ENCODE measurements at places on chromosomes 5 and 9.

GRCh38 chr5:80502800-80503199, 14.9 kb downstream of the FAM151B start:
- no peak for DNase-seq

DNA sequence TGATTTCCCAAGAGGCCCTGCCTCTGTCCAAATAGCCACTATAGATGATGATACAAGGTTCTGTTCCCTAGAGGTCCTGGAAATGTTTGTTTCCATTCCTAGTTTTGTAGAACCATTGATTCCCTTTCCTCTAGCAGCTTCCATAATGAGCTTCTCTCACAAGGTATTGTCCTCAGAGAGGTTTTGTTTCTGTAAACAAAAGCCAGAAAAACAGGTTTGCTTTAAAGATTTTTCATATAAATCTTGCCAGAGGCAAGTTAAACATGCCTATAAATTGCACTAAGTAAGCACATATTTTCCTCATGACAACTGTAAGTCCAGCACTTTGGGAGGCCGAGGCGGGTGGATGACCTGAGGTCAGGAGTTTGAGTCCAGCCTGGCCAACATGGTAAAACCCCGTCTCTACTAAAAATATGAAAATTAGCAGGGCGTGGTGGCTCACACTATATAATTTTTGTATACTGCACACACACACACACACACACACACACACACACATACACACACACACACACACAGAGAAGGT, 1787.7 kb downstream of the EFNA5 start:
- no peak for DNase-seq

DNA sequence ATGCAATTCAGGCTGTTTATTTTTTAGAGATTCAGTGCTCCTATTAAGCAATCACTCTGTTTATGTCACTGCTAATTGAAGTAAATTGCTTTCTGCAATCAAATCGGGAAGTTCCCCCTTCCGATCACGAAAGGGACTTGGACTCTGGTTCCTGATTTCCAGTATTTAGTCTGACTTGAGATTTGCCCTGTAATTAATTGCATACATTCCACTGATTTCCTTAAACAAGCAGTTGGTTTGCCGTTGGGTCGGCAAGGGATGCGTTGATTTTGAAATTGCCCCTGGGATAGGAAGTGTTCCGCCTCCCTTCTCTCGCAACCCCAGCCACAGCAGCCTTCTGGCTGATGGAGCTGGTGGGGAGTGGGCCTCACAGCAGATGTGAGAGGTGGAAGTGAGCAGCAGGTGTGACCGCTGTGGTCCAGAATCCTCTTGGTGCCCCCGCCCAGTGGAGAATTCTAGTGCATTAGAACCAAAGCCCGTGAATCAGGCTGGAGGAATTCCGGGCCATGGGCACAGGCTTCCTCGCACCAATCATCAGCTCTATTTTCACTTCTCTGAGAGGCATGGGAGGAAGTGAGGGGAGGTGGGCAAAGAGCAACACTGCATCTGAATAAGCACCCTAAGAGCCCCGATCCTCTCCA, 102.5 kb downstream of the SPRY4 start:
- DNase-seq, result no peak

DNA sequence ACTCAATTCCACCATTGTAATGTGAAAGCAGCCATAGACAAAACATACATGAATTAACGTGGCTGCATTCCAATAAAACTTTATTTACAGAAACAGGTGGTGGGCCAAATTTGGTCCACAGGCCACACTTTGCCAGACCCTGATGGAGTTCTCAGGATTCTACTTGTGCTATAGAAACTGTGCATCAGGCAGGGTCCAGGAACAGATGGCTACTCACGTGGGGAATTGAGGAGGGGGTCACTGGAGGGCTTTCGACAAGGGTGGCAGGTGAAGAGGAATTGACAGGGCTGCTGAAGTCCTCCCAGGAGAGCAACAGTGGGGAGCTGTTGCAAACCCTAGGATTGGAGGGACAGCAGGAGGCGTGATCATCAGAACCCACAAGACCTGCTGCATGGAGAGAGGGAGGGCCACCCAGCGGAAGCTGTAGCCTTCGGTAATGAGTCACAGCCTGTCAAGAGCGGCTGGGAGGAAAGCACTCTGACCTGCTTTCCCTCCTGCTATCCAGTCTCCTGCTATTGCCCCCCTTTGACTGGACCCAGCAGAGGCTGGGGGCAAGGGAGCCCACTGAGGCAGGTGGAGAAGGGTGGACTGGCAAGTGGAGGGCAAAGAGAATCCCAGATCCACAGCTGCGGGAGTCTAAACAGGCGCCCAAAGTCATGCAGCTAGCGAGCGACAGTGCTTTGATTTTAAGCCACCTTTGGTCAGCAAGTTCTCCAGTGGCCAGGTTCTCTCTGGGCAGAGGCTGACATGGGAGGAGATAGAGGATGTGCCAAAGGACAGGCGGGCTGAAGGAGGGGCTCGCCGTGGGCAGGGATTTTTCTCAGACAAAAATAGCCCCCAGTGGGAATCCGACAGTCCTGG, 138.3 kb upstream of the SMIM23 start:
- DNase-seq, result no peak

DNA sequence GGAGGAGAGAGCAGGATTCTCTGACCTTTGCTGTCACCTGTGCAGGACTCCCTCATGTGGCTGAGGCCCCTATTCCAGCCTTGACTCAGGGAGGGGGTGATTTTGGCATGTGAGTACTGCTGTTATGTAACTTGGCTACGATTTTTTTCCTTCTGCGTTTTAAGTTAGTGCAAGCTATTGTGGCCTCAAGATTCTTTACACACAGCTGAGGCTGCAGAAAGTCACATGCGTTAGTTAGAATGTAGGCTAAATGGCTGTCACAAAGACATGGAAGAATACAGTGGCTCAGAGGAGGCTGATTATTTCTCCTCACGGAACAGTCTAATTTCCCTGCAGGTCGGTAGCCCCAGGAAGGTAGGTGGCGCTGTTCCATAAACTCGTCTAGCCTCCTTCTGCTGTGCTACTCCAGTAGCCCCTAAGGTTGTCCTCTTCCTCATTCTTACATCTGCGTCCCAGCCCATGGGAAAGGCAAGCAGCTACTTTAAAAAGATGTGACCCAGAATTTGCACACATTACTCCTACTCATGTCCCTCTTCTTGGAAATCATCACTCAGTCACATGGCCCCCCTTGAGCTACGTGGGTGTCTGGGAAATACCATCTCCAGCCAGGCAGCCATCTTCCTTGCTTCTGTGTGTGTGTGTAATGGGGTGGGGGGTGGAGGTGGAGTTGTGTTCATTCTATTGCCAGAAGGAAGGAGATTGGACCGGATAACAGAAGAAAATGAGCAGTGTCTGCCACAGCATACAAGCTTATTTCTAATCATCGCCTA, 486.6 kb downstream of the CCDC171 start:
- DNase-seq, result no peak

DNA sequence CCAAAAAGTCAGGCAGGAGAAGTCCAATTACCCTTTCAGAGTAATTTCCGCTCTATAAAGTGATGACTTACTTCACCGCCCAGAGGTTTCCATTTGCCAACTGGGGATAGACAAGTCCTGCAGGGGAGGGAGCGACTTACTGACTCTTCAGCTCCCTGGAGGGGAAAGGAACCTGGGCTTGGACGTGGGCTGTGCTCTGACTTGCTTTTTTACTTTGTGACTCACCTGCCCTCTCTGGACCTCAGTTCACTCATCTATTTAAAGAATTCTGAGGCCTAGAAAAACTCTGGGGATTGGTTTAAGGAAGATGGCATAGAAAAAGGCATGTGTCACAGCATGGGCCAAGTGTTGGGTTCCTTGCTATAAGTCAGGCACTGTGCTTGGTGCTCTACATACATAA, 180.4 kb upstream of the TRIM32 start:
- DNase-seq, result no peak

DNA sequence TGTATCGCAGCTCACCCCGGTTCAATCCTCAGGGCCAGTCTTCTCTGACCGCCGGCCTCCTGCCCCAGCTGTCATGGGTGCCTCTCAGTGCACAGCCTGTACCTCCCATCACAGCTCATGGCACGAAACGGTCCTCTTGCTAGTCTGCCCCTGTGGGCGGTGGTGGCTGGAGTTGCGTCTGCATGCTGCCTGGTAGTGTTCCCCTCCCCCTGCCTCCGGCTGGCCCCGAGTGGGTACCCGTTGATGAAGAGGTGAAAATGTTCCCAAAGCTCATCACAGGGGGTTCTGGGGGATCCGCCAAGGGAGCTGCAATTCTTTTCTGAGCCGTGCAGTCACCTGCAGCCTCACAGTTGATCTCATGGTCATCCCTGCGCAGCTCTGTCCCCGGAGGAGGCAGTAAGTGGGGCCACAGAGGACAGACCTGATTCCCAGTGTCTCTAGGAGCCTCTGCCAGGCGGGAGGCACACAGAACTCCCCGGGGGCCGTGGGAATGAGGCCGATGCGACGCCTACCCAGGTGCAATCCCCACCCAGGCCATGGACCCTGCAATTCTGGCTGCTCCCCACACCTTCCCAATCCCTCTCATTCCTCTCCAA, 34.7 kb upstream of the FIBCD1 start:
- no peak for DNase-seq

DNA sequence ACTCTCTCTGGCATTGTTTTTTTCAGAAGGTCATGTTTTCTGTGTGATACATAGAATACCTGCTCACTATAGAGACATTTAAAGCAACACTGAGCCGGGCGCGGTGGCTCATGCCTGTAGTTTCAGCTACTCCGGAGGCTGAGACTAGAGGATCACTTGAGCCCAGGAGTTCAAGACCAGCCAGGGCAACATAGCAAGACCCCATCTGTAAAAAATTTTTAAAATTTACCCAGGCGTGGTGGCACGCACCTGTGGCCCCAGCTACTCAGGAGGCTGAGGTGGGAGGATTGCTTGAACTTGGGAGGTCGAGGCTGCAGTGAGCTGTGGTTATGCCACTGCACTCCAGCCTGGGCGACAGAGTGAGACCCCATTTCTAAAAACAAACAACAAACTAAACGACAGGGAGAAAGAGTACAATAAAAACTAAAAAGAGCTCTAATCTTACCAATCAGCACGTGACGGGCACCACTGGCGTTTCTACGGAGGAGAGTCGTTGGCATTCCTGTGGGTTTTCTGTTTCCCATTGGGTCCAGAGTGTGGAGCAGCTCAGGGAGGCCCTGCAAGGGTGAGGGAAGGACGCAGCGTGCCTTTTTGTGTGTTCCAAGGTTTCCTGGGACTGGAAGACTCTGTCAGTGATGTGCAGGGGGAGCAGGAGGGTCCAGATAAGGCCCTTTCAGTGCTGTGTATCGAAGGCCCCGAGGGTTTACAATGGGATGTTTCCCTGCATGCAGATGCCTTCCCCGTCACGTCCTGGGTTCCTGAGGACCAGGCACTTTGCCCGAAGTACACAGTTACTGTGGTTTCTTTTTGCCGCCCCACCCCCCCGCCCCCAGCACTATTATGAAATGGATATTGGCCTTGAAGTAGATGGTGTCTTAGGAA, 7.2 kb upstream of the RNU6ATAC start:
- no peak for DNase-seq

- no peak for DNase-seq
These were observed 2.7 kb downstream of the EPB41L4B start for GRCh38 chr9:109317979-109318741.

DNA sequence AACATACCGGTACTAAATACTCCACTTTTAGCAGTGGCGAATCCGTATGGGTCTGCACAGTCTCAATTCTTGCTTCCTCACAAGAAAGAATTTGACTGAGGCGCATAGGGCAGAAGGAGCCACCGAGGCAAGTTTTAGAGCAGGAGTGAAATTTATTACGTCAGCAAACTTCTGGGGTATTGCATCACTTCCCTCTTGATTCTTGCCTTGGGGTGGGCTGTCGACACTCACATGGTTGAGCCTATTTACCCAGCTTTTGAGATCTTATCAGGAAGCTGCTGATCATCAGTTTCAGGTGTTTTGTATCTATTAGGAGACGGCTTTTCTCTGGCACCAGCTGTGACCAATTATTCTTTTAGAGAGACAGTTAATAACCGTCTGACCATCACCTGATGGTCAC, 111.5 kb upstream of the CCNH start:
- no peak for DNase-seq

GRCh38 chr5:142998316-142999020, 228.3 kb downstream of the ARHGAP26 start:
- DNase-seq, result no peak

GRCh38 chr5:11611011-11611410, 293.2 kb downstream of the CTNND2 start:
- no peak for DNase-seq

GRCh38 chr9:761176-761792, 80.2 kb upstream of the DMRT1 start:
- DNase-seq, result no peak

DNA sequence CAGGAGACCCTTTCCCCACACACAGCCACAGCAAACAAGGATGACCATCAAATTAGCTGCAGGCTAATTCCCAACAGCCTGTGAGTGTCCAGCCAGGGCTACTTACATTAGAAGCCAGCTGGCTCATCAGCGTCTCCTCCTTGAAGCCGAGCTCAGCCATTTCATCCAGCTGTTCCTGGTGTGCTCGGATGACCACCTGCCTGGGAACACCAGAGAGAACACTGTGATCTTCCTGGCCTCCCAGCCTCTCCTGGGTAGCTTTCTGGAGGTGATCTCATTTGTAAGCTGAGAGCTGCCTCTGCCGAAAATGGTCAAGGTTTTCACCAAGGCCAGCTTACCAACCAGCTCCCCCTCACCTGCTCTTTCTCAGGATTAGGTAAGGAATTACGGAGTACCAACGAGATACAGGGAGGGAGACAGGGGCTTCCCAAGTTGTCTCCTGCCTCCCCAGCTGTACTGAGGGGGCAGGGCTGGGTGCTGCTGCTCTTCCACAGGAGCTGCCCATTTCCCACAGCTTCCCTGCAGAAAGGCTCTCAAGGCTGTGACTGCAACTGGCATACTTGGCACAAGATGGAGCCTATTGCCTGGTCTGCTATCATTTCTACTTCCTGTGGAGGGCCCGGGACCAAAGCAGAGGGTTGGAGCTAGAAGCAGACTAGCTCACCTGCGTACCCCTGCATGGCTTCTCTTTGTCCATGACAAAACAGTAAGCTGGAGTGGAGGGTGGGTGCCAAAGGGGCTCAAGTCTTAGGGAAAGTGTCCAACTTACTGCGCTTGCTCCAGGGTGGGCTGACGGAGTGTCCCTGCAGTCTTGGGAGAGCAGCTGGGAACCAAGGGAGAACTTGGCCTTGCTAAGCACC, 73.9 kb downstream of the KIF24 start:
- no peak for DNase-seq

DNA sequence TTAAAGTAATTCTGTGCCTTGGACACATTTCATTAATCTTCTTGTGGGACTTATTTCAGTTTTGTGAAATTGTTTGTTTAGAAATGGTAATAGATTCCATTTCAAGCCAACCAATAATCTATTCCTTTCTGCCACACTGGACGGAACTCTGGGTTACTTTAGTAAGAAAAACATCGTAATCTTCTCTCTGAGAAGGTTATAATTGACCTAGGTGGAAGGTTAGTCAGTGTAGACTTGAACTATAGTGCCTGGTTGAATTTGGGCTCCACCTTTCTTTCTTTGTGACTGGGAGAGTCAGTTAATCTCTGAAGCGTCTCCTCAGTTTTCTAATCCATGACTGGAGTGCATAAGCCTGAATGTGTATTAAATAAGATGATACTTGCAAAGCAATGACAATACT, 89.7 kb upstream of the PRLR start:
- no peak for DNase-seq

DNA sequence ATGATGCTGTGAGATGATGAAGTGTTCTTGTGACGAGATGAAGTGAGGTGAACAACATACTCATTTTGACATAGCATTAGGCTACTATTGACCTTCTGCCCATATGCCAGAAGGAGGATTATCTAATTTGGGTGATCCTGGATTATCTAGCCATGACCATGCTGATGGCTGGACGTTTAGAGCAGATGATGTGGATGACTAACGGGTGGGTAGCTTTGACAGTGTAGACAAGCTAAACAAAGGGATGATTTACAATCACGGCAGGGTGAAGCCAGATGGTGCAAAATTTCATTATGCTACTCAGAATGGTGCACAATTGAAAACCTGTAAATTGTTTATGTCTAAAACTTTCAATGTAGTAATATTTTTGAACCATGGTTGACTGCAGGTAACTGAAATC, 2403.4 kb upstream of the ACO1 start:
- DNase-seq, result no peak

All from activated CD8-positive, alpha-beta memory T cell treated with anti-CD3 and anti-CD28 coated beads, Interleukin-2, amount 50 U/mL, for 48 hours (primary cell).